ENCODE measurements at places on chromosomes 11 and 22. TPM values are rescaled to one million over a fixed set of nuclear protein-coding genes. Genes with fewer than 3 reads are reported as not detected.

GRAMD1B gene
- 0.34 TPM for total RNA-seq

OPCML gene
- not detected for total RNA-seq

NTM gene
- 3.1 TPM for total RNA-seq

MAP6 gene
- total RNA-seq = 0.86 TPM

TMEM86A gene
- 0.60 TPM for total RNA-seq

Measured in bronchial smooth muscle cell (primary cell).